ENCODE measurements at places on chromosomes 1 and 21. TPM values are rescaled to one million over a fixed set of nuclear protein-coding genes. Genes with fewer than 3 reads are reported as not detected.
A peak's percentile ranks its signal among the peaks of the same experiment; 100 is the strongest.

Gene KRTAP7-1
- total RNA-seq = not detected

Gene PTPN14
- 36.1 TPM for total RNA-seq

Gene USP16
- 39.1 TPM for total RNA-seq

Gene CSF3R
- total RNA-seq = 13.3 TPM

Gene GJA4
- total RNA-seq = 25.8 TPM

Gene FHAD1
- 3.8 TPM for total RNA-seq

Gene RGS7
- total RNA-seq = not detected

Gene KCNK2
- 1.5 TPM for total RNA-seq

Gene IGSF21
- not detected for total RNA-seq

Gene NHLH1
- total RNA-seq = not detected

Gene ACOT7
- 10.6 TPM for total RNA-seq

Gene OLIG2
- not detected for total RNA-seq

Gene KCNH1
- 2.5 TPM for total RNA-seq

Gene PRR9
- total RNA-seq = not detected

- DNase-seq = no peak
These were observed 60.2 kb downstream of the ODF2L start for GRCh38 chr1:86335916-86336315.

GRCh38 chr1:24364975-24365678, 46.0 kb downstream of the GRHL3 start:
- peak; percentile 64 for DNase-seq

DNA sequence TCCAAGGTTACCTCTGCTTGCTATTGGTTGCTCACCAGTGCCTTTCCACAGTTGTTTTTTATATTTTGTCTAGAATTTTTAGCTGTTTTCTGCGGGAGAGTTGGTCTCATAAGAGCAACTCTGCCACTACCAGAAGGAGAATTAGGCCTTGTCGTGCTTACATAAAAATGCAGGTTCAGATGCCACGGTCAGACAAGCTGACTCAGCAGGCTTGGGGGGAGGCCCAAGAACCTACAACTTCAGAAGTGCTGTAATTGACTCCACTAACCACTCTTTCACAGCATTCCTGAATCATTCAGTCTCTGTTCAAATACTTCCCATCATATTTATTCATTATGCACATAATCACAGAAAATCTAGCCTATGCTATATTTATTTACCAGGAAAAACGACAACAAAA, 23.1 kb upstream of the YRDC start:
- DNase-seq = no peak

DNA sequence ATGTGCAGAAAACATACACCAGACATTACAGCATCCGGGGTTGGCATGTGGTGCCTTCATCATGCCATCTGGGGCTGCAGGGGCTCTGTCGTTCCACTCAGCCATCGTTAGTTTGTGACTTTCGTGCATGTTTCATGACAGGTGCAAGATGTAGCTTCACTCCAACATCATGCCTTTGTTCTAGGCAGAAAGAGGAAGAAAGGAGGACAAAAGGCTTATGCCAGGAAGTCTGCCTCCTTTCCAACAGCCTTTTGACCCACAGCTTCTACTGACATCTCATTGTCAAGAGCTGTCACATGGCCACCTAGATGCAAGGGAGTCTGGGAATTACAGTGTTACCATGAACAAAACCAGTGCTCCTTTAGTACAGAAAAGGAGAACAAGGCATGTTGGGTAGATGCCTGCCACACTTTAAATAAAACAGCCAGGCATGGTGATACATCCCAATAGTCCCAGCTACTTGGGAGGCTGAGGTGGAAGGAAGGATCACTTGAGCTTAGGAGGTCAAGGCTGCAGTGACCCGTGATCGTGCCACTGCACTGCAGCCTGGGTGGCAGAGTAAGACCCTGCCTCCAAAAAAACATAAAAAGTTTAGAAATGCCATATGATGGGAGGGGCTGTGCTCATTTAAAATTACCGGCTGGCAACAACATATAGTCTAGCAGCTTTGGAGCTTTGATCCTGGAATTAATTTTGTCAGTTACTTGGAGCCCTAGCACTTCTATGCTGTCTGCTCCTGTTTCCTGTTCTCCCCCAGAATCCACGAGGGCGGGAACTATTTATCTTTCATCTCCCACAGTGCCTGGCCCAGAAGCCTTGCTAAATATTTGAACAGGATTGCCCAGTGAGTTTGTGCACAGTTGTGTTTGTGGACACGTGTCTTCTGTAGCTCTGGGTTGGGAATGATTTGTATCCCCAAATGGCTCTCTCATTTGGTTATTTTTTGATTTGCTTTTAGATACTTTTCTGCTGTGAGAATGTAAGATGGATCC, 7.4 kb downstream of the DOP1B start:
- peak; percentile 21 for DNase-seq

GRCh38 chr1:20322825-20323612, 32.3 kb downstream of the VWA5B1 start:
- DNase-seq = no peak

- DNase-seq = no peak
These were observed 617.1 kb upstream of the PTBP2 start for GRCh38 chr1:96104506-96104905.

DNA sequence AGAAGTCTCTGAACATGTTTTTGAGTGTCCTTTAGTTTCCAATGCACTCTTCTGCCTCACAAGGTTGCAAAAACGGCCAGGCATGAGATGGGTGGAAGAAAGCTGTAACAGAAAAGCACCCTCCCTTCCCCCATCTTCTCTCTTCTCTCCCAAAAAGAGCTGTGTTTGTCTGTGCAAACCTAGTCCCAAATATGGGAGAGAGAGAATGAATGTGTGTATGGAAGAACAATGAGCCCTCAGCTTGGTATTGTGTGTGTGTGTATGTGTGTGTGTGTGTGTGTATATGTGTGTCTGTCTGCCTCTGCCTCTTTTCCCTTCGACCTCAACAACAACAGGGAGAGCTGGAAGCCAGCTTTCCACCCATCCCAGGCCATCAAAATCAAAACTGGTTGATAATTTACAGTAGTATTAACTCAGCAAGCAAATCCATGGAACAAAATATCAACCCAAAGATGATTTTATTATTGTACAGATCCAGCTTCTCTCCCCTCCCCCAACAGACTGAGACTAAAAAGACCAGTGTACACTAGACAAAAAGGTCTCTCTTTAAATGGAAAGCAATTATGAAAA, 1.8 kb downstream of the RERE start:
- peak; percentile 49 for DNase-seq

- DNase-seq = no peak
These were observed 9.1 kb downstream of the PTGFRN start for GRCh38 chr1:116918714-116919357.

GRCh38 chr21:45615145-45615711, 28.3 kb upstream of the PCBP3 start:
- DNase-seq = no peak

- peak; percentile 41 for DNase-seq
These were observed 158.9 kb upstream of the COA6 start for GRCh38 chr1:234214129-234214910.

DNA sequence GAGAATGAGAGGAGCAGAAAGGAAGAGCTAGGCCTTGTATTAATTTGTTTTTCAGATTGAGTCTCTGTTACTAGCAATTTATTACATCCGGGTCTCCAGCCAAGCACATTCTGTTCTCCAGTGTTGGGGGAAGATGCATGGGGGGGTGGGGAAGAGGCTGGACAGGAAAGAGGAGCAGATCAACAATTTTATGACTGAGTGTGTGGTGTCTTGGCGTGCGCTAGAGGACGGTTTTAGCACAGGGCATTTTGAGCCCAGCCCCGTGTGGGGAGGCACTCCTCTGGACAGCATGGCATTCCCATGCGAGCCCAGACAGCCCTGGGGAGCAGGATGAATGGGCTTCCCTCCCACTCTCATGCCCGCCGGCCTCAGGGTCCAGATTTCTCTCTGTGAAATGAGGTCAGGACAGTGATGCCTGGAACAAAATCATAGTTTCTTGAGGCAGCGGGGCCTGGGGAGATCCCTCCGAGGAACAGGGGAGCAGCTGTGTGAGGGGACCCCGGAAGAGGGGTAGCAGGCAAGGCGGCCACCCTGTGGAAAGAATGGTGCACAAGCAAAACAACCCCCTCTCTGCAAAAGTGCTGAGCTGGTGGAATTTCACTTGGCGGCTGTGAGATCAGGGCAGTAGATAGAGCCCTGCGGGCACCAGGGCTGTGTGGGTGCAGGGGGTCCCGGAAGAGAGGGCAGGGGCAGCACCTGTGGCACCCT, 16.3 kb downstream of the SOX13 start:
- DNase-seq = no peak

- DNase-seq = no peak
These were observed 182.5 kb downstream of the ZC3H11B start for GRCh38 chr1:219430419-219430818.

GRCh38 chr21:46323710-46324389, at the start of the genes C21orf58 and PCNT:
C21orf58 (minus strand) TSS chr21:46323870; CDS start chr21:46322738, 1,132 bp downstream.
PCNT (plus strand) TSS chr21:46324156; CDS start chr21:46324229, 73 bp downstream.
- peak; percentile 99 for DNase-seq

DNA sequence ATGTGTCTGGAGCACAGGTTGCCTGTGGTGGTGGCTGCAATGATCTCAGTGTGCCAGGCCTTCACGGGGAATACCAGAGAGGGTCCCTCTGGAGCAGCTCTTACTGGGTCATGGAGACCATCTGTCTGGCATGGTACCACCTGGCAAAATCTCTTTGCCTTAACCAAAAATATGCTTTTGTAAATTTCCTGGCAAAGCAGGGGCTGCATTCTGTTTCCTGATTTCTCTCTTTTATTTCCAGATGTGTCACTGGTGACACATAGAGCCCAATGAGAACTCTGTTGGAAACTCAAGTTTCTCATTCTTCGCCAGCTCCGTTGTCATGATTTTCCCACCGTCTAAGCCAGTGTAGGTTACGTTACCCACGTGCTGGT, 136.5 kb downstream of the FGGY start:
- DNase-seq = peak; percentile 79

DNA sequence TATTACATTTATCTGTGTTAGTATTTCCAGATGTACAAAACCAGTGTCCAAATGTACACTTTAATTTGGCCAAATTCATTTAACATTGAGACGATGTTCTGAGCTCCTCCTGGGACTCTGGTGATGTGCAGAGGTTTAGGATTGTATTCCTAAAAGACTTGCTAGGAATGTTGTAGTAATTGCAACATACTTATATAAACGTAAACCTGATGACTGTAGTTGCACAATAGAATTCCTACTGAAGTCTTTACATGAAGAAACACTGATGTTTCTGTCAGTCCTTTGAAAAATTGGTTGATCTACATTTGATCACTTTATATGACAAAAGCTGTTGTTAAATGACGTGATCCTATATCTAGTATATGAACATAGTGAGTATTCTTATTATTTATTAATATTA, 5.1 kb upstream of the OR14C36 start:
- no peak for DNase-seq

DNA sequence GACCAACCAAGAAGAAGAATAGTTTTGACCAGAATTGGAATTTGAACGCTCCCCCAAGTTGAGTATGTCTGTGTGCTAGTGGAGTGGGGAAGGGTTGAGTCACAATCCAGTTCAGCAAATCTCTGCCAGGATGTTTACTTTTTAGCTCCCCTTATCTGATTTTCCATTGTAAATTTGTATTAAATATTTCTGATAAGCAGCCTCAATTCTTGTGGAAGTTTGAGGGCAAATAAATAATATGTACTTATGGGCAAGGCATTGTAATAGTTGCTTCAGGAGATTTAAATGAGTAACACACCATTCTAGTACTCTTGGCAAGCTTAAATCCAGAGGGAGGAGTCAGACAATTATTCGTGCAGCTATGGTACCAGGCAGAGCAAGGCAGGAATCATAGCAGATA, 14.4 kb downstream of the CXADR start:
- no peak for DNase-seq

- no peak for DNase-seq
These were observed 59.7 kb downstream of the MRPL37 start for GRCh38 chr1:54259546-54260140.

- DNase-seq = peak; percentile 9
These were observed 2.0 kb upstream of the TRIM58 start for GRCh38 chr1:247854899-247855545.

GRCh38 chr1:151635479-151636072, 23.7 kb downstream of the SNX27 start:
- DNase-seq = no peak

- peak; percentile 87 for DNase-seq
These were observed at the start of gene CSF1 for GRCh38 chr1:109910123-109910962. CSF1 (plus strand) TSS chr1:109910849; CDS start chr1:109911024, 175 bp downstream.

Measured in tongue (tissue), 3 donors.